Colonic mucosa (tissue), 4 donors: ENCODE measurements at places on chromosomes 3 and 15.

- DNase-seq, result no peak
Measured at GRCh38 chr15:67093504-67093862, 28.1 kb downstream of the SMAD3 start.

GRCh38 chr3:139764069-139764905 is 86.5 kb upstream of the NMNAT3 start:
- DNase-seq, result no peak

- no peak for DNase-seq
Measured at GRCh38 chr3:151318991-151319390, 2.4 kb upstream of the GPR87 start.

- DNase-seq, result peak; percentile 53
Measured at GRCh38 chr3:149969110-149969939, 1.4 kb downstream of the PFN2 start.

DNA sequence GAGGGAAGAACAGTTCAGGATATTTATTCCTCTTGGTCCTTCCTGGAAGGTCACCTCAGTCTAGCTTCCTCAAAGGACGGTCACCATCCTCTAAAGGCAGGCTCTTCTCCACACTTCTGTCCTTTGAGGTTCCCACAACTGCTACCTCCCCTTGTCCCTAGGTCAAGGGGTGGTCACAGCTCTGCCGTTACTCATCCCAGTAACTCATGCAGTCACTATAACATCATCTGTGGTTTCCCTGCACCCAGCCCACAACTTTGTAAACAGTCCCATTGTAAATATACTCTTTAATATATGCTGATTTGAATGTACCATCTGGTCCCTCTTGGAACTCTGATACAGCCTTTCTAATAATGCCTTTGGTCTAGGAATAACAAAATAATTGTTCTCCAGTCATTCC is 887.4 kb downstream of the FHIT start:
- no peak for DNase-seq

- DNase-seq, result no peak
Measured at GRCh38 chr15:73794443-73795133, 41.4 kb upstream of the INSYN1 start.

DNA sequence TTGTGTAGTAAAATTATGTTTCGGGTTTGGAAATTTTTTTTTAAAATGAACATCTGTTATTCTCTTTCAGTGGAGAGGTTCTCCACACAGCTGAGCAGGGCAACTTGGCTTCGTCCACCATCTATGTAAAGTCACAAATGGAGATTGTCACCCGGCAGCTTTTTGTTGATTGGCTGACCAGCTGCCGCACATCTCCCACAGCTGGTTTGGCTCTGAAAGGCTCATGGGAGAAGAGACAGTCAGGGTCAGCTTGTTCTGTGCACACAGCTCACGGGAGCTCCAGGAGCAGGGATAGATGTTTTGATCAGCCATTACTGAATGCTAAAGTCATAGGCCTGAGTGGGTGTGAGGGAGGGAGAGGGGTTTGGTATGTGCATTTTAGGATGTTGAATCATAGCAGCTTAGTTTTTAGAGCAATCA is 12.9 kb upstream of the CCDC80 start:
- DNase-seq, result no peak

DNA sequence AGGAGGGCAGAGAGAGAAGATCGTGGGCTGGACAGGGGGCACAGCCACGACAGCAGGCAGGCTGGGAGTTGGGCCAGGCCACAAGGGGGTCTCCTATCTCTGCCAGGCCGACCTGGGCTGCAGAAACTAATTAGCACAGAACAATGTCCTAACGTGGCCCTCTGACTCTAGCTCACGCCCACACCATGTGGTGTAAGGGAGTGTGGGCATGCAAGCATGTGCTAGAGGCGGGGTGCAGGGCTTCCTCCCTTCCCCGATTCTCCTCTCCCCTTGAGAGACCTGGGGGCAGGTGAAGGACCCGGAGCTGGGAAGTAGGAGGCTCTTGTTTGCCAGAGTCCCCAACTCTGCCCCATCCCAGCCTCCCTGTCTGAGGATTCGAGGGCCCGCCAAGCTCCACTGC is 65.5 kb downstream of the LINGO1 start:
- no peak for DNase-seq

GRCh38 chr3:34808287-34808686 is 831.0 kb upstream of the ARPP21 start:
- DNase-seq, result no peak

GRCh38 chr15:101250341-101250831 is 1.5 kb downstream of the CHSY1 start:
- DNase-seq, result no peak

- no peak for DNase-seq
Measured at GRCh38 chr15:63186065-63186464, 3.3 kb upstream of the RAB8B start.

DNA sequence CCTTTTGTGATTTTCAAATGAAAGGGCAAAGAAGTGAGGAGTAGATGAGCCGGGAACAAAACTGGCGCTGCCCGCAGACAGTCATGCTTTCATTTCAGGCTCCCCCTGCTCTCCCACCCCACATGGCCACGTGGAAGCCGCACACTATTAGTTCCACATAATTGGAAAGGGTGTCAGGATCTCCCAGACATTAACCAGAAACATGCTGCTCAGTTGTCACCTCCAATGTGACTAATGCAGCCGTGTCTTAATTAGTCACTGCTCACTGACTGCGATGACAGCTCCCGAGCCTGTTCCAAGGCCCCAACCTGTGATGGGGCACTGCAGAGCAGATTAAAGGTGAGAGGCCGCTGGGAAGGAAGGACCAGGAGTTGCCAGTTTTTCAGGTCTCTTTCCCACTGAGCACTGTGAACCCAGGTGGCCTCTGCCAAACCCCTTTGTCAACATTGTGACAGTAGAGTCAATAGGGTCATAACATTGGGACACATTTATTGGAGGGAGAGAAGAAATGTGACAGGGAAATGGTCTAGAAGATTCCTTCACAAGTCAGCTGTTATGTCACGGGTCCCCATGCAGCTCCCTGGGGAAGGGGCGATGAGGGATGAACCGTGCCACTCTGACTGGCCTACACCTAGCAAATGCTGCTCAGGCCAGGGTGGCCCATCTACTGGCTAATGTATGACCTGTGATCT is 38.6 kb upstream of the SFMBT1 start:
- DNase-seq, result no peak

DNA sequence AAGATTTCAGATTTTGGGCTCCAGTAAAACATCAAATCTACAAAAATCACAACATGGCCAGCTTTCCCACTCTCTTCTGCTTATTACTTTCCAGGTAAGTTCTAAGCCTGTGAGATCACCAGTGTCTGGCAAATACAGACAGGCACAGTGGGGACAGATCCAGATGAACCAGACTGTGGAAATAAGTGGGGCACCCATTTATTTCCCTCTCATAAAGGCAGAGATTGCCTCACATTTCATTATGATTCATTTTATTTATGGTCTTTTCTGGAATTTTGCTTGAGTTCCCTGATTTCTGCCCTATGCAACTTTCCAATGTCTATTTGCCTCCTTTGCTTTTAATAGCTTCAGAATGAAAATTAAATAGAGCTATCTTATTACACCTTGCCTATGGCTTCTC is 66.8 kb downstream of the GREM1 start:
- DNase-seq, result no peak

- DNase-seq, result no peak
Measured at GRCh38 chr15:61172325-61172724, 56.8 kb downstream of the RORA start.

DNA sequence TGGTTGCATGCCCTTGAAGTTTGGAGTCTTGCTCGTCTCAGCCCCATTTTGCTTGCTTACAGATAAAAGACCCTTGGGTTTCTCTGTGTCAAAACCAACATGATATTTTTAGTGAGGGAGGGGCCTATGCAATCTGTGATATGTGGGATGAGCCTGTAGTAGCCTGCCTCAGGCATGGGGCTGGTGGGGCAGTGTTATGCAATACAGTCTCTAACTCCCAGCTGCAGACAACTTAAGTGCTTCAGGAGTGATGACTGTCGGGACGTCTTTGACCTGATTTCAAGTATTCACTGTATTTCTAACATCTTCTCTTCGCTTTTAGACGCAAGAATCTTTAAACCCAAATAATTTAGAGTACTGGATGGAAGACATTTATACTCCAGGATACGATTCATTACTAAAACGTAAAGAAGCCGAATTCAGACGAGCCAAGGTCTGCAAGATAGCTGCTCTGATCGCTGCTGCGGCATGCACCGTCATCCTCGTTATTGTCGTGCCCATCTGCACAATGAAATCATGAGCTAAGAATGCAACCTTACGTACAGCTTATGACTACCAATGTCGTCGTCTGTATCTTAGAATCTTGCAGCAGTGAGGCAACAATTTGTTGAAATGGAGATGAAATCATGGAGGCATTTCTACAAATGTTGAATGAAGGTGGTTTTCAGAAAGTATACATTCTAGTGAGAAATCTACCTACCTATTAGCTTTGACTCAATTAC is 35.9 kb downstream of the MINAR1 start:
- DNase-seq, result no peak

GRCh38 chr15:75202251-75203016 is 752 bp downstream of the C15orf39 start:
- DNase-seq, result peak; percentile 83

DNA sequence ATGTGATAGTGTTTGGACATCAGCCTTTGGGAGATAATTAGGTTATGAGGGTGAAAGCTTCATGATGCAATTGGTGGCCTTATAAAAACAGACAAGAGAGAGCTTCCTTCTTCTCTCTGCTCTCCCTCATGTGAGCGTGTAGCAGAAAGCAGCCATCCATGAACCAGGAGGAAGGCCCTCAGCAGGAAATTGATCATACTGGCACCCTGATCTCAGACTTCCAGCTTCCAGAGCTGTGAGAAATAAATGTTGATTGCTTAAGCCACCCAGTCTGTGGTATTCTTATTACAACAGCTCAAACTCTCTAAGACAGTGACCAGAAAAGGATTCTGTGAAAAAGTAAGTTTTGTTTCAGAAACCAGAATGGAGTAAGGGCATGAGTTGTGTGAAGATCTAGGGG is 13.3 kb downstream of the STAC start:
- no peak for DNase-seq

- DNase-seq, result no peak
Measured at GRCh38 chr3:192935441-192935840, 17.8 kb upstream of the MB21D2 start.

DNA sequence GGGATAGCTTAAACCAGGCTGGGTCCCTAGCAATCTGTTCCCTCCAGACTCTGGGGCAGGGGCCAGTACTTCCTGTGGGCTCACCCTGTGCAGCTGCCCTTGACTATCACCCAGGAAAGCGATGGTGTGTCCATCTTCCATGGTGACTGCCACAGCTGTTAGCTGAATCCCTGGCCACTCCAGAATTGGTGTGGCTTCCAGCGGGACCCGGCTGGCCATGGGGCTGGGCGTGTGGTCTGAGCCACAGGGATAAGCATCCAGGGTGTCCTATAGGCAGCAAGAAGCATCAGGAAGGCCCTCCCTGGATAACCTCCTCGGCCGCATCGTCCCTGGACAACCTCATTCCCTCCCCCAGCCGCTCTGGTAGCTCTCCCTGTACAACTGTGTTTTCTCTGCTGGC is 7.2 kb downstream of the PLXNB1 start:
- DNase-seq, result no peak

- DNase-seq, result no peak
Measured at GRCh38 chr3:168558728-168559411, 463.1 kb upstream of the GOLIM4 start.
